ENCODE measurements at places on chromosomes 5 and 9.

- no peak for DNase-seq
These were observed 46.6 kb downstream of the F2R start for GRCh38 chr5:76762484-76762883.

DNA sequence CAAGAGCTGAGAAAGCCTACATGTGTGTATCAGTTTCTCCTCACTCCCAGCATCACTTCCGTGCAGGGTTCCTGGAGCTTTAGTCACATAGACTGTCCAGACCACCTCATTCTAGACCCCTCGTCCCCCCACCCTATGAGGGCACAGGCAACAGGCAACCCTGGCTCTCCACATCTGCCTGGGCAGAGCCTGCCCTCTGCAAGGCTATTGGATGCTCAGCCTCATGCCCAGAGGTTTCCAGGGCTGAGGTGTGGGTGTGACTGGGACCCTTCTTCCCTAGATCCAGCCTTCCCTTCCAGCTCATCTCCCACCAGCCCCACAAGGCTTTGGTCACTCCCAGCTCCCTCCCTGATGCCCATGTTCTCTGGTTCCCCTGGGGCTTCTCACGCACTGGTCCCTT lies 161.4 kb downstream of the PAX5 start:
- no peak for DNase-seq

GRCh38 chr5:143051244-143052058 lies 281.3 kb downstream of the ARHGAP26 start:
- peak; percentile 90 for DNase-seq

GRCh38 chr9:112112941-112113681 lies 62.0 kb downstream of the SUSD1 start:
- DNase-seq = no peak

- no peak for DNase-seq
These were observed 289.6 kb downstream of the SEC61B start for GRCh38 chr9:99511723-99512122.

DNA sequence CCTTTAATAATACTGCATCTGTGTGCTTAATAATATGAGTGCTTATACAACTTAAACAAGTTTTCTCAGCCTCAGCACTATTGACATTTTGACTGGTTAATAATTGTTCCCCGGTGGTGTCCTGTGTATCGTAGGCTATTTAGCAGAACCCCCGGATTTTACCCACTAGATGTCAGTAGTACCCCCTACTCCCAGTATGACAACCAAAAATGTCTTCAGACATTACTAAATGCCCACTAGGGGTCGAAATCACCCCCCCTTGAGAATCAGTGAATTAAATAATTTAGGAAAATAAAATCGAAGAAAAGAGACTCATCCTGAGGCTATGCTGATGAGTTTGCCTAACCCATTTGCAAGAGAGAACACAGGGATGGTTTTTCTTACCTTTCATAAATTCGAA lies 166.3 kb downstream of the ATP10B start:
- no peak for DNase-seq

- no peak for DNase-seq
These were observed 920 bp downstream of the LPCAT1 start for GRCh38 chr5:1522601-1523479.

GRCh38 chr9:5945112-5945511 lies 54.4 kb downstream of the MLANA start:
- no peak for DNase-seq

DNA sequence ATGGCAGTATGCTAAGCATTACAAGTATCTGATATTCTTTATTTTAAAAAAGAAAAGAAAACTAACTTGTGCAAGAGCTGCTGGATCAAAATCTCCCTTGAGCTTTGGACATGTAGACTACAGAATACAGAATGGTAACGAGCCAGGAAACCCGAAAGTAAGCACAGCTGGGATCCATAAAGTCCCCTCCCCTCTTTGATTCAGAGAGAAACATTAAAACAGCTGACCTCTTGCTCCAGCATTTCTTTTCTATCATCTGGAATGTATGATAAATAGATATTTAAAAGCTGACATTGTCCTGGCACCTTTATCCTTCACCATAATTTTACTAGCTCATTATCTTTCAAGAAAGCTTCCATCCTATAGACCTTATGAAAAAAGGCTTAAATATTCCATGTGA lies 28.2 kb upstream of the LPAR1 start:
- DNase-seq = peak; percentile 56

DNA sequence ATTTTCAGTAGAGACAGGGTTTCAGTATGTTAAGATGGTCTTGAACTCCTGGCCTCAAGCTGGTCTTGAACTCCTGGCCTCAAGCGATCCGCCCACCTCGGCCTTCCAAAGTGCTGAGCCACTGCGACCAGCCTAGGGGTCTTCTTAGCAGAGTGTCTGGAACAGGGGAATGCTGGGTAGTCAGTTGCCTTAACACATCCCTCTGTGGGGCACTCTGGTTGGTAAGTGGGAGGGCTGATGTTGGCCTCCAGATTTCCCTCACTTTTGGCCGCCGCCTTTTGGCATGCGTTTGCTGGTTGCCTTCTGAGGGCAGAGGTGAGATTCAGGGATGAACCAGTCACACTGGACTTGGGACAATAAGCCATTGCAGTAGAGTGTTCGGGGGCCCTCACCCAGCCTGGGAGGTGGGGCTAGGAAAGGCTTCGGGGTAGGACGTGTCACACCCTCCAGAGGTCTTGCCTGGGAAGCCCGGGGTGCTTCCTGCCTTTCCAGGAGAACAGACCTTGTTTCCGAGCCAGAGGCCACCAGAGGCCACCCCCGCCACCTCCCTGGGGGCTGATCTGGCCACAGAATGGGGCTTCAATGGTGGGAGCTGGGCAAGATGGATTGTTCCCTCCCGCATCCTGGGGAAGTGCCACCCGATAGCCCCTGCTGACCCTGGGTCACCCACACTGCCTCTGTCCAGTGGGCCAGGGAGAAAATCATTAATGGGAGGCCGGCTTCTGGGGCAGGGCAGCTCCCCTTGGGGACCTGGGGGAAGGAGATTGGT lies 13.3 kb downstream of the FGF18 start:
- no peak for DNase-seq

- no peak for DNase-seq
These were observed at the start of gene FIBCD1 for GRCh38 chr9:130938652-130939404. FIBCD1 (minus strand) TSS chr9:130939247; CDS start chr9:130938607, 640 bp downstream.

DNA sequence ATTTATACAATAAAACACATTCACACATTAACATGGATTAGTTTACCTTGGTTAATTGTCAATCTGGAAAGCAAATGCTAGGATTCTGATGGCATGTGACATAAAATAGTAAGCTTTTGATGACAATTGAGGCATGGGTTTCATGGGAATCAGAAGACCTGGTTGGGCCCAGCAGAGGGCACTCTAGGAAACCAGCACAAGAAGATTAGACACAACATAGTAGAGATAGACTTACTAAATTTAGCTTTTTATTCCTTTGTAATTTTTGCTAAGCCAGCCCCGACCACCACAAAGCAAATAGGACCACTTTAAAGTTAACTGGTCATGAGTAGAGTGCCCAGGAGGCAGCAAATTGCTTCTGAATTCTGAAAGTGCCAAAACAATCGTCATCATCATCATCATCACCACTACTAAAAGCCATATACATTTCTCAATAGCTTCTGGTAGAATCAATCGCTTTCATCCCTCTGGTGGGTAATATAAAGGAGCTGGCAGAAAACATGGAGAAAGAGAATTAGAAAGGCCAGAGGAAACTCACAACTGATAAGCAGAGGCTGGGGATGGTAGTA lies 163.2 kb downstream of the ARRDC3 start:
- no peak for DNase-seq

GRCh38 chr5:132384506-132385050 lies 15.1 kb downstream of the SLC22A5 start:
- DNase-seq = no peak

DNA sequence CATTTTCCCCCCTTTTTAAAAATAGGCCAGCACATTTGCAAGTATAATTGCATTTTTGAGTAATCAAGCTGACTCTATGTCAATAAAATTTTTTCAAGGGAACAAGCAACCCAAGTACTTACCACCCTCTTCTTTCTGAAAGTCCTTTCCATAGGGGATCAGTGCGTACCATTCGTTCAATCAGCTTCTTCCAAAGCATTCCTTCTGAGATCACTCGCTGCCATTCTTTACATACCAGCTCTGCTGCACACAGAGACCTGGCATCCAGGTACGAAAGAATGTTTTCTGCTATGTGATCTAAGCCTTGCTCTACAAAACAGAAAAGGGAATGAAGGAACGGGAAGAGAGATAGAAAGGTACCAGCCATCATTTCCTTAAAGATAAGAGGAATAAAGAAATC lies 106.6 kb downstream of the FBXW11 start:
- DNase-seq = no peak

DNA sequence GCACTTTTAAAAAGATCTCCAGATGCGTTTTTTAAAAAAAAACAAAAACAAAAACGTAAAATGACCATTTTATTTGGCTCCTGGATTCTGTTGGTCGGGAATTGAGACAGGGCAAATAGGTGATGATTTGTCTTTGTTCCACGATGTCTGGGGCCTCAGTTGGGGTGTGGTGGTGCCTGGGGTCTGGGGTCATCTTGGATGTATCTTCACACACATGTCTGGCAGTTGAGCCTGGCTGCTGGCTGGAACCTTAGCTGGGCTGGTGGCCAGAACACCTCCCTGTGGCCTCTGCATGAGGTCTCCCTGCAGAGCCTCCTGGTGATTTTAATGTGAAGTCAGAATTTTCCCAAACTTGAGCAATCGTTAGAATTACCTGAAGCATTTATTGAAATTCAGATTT lies 42.5 kb upstream of the BASP1 start:
- no peak for DNase-seq

- no peak for DNase-seq
These were observed 115.6 kb upstream of the RETREG1 start for GRCh38 chr5:16732356-16732755.

DNA sequence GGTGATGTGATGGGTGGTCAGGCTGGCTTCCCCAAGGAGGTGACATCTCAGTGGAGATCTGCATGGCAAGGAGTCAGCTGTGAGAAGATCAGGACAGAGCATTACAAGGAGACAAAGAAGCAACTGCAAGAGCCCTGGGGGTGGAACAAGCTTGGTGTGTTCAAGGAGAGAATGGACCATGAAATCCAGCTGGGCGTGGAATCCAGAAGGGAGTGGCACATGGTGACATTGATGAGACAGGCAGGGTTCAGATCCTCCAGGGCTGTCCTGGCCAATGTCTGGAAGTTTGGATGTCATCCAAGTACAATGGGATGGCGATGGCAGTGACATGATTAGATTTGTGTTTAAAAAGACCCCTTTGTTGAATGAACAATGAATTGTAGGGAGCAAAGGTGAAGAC lies 175.6 kb downstream of the MACROH2A1 start:
- DNase-seq = no peak

- DNase-seq = no peak
These were observed 29.3 kb downstream of the CSF1R start for GRCh38 chr5:150057052-150057451.

DNA sequence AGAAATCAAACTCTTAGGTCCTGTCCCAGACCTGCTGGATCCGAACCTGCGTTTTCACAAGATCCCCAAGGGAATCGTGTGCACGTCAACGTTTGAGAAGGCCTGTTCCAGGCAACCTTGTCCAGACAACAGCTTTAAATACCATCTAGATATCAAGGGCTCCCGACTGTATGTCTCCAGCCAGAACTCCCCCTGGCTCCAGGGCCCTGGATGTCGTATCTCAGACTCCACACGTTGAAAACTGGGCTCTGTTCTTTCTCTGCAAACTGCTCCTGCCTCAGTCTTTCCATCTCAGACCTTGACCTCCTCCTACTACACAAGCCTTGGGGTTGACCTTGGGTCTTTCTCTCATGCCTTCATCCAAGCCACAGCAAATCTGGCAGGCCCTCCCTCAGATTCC lies 5.8 kb upstream of the ENG start:
- no peak for DNase-seq

DNA sequence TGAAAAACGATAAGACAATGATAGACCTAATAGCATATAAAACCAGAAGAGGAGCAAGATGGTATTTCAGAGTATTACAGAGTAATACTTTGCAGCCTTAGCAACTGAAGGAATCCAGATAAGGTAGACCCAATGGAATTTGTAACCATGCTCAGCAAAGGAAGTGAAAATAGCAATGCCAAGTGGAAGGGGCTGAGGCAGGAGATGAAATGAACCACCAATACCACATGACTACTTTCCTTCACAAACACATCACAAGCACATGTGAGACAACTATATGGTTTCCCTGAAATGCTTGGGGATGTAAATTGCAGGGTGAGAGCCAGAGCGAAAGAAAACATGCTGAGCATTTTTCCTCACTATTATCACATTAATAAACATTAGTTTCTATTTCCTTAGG lies 79.8 kb upstream of the MELK start:
- DNase-seq = no peak

GRCh38 chr5:57576317-57576716 lies 93.7 kb upstream of the ACTBL2 start:
- no peak for DNase-seq

DNA sequence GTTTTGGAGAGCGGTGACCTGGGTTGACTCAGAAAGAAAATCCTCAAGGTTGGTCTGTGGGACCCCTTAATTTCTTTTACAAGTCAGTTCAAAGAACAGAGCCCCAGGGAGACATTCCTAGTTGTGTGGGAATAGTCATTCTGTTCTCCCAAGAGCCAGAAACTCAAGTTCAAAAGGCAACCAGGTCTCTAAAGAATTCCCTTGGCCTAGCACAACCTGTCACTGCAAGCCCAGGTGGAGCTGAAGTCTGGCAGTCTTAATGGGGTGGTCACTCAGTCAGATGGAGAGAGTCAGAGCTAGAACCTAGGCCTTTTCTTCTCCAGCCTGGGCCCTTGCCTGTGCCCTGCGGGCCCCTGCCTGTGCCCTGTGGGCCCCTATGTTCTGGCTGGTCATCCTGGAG lies 37.5 kb upstream of the CDKN2AIPNL start:
- DNase-seq = no peak

DNA sequence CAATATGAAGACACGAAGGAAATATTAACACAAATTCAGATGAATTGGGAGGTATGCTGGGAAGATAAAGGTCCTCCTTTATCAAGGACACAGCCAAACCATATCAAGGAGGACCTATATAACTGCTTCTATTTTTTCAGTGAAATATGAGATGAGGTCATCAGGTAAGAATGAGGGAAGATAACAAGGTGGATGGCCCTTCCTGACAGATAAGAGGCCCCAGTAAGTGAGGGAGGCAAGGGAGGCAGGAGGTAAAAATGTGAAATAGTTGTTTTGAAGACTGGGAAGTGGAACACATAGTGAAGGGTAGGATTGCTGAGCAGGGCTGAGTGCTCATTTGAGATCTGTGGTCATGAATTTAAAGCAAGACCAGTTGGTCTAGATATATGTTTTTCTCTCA lies 60.0 kb upstream of the FOXE1 start:
- no peak for DNase-seq

Measured in fibroblast of skin of left quadriceps (primary cell).